AG04449 (cell line): ENCODE measurements at places on chromosomes 6 and 20.

DNA sequence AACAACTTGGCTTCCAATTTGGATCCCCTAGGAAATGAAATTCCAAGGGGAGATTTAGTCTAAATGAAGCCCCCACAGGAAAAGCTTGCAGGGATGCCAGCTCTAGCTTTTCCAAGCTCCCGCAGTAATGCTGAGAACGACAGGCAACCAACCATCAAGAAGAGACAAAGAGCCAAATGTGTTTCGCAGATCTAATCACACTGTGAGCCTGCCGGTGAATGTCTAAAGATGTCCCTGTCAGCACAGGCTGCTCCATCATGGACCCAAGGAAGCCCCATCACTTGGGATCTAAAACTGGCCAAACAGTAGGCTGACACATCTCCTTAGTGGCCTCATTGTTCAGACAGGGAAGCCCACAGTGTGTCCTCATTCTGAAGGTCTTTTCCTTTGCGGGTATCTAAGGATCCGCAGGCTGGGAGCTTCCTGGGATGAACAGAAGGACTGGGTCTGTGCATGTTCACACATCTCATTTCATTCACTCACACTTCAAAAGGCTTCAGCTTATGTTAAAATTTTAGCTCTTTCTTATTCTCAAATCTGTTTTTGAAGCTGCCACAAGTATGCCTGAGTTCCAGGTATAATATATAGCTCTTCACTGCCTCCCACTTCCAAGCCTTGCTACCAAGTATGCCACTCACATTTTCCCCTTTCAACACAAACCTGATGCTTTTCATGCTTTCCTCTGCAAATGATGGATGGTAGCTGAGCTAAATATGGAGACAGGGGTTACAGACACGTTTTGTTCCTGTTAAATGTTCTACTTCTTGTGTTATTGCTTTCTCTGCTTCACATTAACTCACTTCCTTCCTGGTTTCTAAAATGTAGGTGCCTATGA, 229.8 kb downstream of the HIVEP2 start:
- no peak for DNase-seq

DNA sequence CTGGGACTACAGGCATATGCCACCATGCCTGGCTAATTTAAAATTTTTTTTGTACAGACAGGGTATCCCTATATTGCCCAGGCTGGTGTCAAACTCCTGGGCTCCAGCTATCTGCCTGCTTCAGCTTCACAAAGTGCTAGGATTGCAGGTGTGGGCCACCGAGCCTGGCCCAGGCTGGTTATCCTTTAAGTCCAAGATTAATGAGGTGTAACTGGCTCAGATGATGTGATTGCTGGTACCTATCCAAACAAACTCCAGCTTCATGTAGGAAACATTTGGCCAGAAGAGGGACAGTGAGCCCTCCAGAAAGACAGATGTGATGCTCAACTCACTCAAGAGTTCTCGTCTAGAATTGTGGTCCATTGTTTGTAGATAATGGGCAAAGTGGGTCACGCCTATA, 9.2 kb upstream of the ZNF318 start:
- no peak for DNase-seq

- DNase-seq, result no peak
Measured at GRCh38 chr6:21870076-21870730, 276.7 kb downstream of the SOX4 start.

GRCh38 chr6:28634761-28635546, 109.3 kb downstream of the GPX5 start:
- no peak for DNase-seq

GRCh38 chr6:43627008-43627825, 1.8 kb downstream of the GTPBP2 start:
- peak; percentile 87 for DNase-seq

DNA sequence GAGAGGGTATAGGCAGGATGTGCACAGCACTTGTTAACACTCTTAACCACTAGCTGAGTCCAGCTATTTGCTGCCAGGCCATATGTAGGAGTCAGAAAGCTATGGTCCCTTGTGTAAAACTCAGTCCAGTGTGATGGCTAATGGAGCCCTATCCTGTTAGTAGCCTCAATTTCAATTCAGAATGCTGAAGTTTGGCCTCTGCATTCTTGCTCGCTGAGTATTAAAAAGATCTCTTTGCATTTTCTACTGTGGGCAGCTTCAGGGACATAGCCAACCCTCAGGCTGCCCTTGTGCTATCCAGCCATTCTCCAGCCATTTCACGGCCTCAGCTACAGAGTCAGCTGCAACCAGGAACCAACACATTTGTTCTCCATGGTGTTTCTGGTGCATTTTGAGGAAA, 92.5 kb downstream of the SPTLC3 start:
- DNase-seq, result no peak

DNA sequence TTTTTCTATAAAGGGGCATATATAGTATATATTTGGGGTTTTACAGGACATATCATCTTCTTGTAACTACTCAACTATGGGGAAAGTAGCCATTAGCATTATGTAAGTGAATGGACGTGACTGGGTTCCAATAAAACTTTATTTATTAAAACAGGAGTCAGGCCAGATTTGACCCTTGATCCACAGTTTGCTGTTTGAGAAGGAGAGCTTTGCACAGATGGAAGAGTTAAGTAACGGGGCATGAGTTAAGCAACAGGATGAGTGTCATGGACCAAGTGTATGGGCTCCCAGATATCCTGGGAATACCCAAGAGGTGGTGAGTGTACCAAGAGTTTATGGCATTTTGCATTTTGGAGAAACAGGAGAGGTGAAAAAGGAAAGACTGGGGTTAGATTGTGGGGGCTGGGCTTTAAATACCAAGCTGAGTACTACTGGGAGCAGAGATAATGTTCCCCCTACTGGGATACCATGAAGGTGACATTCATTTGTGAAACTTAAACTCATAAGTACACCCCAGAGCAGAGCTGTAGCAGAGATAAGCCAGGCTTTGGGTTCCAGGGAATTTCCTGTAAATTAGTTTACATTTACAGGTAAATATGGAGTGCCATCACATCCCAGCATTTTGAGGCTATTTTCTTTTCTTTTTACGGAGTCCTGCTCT, 18.5 kb upstream of the SCUBE3 start:
- no peak for DNase-seq

- DNase-seq, result no peak
Measured at GRCh38 chr6:51663525-51663924, 423.9 kb downstream of the PKHD1 start.
